ENCODE measurements at places on chromosomes 4 and X.

DNA sequence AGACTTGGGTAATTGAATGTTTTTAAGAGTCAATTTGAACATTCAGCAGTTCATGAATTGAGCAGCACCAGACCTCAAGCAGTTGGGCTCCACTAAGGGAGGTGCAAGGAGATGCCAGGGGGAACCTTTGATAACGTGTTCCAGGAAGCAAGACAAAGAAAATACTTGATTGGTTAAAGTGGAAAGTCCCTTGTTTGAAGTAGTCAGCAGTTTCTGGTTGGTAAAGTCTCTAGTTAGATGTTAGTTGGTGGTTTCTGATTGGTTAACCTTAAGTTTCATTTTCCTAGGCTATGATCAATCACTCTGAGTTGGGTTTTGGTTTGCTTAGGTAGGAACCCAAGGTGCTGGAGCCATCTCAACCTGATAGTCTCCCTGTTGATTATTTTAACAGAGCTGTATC is 4.0 kb downstream of the HERC6 start:
- DNase-seq = no peak

DNA sequence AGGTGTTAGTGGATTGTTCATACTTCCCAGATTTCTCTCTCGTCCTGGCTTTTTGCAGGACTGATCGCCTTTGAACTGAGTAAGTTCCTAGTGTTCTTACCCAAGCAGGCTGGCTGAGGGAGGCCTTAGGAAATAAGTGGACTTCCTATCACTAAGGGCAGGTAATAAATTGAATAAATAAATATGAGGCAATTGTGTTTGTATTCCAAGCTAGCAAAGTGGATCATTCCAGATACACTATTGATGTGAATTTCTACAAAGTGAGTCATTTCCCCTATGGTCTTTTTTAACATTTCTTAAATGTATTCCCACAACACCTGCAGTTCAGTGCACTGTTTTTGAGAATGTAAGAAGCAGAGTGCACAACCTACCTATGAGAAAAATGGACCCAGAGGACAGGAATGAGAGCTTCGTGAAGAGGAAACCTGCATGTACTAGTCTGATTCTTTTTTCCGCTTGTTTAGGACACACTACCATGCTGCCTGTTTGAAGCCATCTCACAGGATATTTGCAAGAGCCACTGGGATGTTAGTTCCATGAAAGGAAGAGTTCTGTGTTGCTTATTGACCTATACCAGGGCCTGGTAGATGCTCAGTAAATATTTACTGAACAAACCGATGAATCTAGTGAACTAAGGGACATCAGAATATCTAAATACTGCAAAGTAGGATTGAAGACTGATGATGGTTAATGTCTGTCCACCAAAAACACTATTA is 29.0 kb upstream of the SMAD1 start:
- DNase-seq = no peak

GRCh38 chr4:147981305-147981704 is 249.4 kb downstream of the ARHGAP10 start:
- DNase-seq = no peak

DNA sequence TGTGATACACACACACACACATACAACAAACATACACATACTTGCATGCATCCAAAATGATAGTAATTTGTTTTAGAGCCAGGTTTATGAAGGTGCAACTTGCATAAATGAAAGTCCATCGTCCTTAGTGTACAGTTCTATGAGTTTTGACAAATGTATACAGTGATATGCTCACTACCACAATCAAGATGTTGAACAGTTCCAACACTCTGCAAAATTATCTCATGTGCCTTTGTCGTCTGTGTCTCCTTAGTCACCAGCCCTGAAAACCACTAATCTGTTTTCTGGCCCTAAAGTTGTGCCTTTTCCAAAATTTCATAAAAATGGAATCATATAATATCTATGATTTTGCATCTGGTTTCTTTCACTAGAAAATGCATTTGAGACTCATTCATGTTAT is 67.8 kb upstream of the ANXA3 start:
- no peak for DNase-seq

DNA sequence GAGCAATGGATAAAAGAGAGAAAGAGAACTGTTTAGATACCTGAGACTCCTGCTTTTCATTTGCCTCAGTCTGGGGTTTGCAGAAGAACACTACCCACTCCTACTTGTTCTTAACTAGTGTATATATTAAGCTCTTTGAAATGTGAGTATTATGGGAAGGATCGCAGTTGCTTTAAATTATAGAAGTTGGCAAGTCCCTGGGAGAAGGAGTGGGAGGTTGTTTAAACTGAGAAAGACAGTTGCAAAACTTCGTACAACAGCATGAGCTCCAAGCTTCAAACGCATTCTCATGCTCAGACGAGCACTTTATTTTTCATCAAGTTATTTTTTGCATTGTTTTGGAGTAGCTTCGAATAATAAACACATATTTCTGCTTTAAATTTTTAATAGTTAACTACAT is 88.1 kb upstream of the C1QTNF7 start:
- no peak for DNase-seq

Measured in SJCRH30 (cell line).